HT1080 (cell line): ENCODE measurements at places on chromosomes 2 and 18.

DNA sequence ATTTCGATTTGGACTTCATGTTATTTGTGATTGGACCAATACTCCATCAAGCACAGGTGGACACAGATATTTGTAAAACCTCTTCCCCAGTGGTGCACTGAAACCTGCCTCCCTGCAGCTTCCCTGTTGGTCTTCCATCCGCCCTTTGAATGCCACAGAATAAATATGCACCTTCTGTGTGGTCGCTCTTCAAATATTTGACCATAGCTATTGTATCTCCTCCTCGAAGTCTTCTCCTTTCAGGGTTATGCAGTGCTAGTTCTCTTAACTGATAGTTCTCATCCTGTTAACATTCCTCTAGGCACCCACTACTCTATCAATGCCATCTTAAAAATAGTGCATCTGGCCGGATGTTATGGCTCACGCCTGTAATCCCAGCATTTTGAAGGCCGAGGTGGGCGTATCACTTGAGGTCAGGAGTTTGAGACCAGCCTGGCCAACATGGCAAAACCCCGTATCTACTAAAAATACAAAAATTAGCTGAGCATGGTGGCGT is 12.5 kb downstream of the SPATS2L start:
- no peak for DNase-seq

DNA sequence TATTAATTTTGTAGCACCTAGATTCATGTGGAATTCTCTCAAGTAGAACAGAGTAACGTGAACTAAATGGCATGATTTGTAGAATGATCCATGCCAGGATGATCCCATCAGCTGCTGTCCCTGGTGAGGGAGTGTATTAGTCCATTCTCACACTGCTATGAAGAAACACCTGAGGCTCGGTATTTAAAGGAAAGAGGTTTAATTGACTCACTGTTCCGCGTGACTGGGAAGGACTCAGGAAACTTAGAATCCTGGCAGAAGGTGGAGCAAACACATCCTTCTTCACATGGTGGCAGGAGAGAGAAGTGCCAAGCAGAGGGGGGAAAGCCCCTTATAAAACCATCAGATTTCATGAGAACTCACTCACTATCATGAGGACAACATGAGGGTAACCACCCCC is 312.6 kb downstream of the PTPRM start:
- no peak for DNase-seq

GRCh38 chr2:1518867-1519530 is 105.7 kb downstream of the TPO start:
- no peak for DNase-seq

DNA sequence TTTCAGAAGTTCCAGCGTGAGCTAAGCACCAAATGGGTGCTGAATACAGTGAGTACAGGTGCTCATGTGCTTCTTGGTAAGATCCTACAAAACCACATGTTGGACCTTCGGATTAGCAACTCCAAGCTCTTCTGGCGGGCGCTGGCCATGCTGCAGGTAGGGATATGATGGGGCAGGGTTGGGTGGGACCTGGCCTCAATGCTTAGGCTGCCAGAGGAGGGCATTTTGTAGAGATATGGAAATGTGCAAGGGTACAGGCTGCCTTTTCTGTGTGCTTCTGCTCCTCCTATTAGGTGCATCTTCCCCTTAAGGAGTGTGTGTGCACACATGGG is 22.1 kb downstream of the GCKR start:
- no peak for DNase-seq

DNA sequence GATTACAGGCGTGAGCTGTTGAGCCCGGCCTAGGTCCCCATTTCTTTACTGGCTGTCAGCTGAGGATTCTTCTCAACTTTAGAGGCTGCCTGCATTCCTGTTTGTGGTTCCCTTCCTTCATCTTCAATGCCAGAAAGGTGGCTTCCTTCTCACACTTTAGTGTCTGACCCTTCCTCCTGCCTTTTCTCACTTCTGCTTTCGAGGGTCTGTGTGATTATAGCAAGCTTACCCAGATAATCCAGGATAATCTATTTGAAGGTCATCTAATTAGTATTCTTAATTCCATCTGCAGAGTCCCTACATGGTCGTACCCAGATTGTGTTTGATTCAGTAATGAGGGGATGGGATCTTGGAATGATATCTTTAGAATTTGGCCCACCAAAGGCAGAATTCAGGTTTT is 157.4 kb downstream of the TANC1 start:
- DNase-seq: no peak

GRCh38 chr2:15133461-15133860 is 427.7 kb downstream of the NBAS start:
- no peak for DNase-seq

DNA sequence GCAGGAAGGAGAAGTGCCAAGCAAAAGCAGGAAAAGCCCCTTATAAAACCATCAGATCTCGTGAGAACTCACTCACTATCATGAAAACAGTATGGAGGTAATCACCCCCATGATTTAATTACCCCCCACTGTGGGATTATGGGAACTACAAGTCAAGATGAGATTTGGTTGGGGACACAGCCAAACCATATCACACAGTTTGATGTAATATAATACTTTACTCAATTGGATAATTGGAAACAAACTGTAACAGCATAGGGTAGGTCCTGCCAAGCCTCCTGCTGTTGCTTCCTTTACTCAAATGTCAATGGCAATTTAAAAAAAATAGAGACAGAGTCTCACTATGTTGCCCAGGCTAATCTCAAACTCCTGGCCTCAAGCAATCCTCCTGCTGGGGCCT is 15.5 kb upstream of the METTL21A start:
- no peak for DNase-seq

GRCh38 chr2:10709290-10709939 is 12.0 kb upstream of the ATP6V1C2 start:
- peak; percentile 58 for DNase-seq

DNA sequence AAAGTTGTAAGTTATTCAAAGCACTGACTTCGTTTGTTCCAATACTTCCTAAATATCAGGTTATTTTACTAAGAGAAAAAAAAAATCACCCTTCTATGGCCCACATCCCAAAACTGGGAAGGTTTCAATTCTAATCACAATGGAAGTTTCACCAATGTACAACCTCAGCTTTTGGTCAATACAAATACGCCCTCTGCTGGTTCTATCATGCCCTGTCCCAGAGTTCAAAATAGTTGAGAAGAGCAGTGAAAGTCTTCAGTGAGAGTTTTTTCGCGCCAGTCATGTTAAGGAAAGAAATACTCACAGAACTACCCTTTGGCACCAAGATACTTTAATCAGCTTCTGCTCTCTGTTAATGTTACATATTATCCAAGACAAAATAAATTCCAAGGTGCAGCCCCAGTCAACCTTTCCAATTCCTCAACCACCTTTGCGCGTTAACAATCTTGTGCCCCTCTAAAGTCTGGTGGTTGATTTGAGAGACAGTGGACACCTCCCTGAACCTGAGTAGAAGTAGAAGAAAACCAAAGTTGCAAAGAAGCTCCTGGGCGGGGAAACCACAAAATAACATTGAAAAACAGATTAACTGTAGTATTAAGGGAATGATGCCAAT is 59.9 kb downstream of the SUMO1 start:
- DNase-seq: peak; percentile 45

DNA sequence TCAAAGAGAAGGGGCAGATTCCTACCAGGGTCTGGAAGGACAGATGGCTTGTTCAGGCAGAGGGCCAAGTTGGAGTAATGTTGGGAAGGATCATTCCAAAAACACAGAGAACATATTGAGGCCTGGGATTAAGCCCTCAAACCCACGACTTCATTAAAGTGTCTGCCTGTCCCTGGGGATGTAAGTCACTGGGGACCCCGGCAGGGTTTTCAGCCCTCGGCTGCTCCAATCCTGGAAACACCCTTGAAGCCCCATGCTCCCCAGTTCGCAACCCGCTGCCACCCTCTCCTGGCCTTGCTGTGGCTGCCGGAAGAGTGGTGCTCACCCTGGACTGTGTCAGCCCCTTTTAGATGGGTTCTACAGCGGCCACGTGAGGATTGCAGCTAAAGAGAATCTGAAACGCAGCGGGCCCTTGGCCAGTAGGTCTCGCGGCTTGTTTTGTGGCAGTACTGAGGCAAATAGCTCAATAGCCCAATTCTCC is 79.9 kb downstream of the EPAS1 start:
- DNase-seq: no peak

DNA sequence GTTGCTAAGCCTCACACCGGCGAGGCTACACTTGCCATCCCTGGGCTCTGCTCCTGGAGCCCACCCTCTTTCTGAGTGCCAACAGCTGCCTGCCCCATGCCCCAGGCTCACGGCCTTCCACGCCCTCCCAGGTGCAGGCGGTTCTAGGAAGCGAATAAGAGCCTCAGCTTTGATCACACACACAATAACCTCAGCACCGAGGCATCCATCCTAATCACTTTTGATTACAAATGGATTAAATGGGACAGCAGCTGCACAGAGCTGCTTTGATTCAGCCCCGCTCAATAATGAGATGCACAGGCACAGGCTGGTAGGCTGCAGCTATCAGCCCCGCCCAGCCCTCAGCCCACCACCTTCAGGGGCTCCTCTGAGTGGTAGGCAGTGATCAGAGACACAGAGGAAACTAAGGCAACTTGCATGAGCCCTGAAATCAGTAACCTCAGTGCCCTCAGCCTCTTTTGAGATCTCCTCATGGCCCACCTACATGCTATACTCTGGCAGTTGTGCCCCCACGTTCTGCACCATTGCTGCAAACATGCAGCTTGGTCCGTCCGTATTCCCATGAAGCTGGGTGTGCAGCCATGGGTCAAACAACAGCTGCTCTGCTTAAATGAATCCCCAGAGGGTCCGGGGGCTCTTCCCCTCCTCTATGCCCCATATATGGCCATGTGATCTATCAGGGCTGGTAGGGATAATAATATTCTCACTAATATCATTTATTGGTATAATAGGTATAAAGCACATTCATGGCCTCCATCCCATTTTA is 171.4 kb downstream of the SETBP1 start:
- no peak for DNase-seq

DNA sequence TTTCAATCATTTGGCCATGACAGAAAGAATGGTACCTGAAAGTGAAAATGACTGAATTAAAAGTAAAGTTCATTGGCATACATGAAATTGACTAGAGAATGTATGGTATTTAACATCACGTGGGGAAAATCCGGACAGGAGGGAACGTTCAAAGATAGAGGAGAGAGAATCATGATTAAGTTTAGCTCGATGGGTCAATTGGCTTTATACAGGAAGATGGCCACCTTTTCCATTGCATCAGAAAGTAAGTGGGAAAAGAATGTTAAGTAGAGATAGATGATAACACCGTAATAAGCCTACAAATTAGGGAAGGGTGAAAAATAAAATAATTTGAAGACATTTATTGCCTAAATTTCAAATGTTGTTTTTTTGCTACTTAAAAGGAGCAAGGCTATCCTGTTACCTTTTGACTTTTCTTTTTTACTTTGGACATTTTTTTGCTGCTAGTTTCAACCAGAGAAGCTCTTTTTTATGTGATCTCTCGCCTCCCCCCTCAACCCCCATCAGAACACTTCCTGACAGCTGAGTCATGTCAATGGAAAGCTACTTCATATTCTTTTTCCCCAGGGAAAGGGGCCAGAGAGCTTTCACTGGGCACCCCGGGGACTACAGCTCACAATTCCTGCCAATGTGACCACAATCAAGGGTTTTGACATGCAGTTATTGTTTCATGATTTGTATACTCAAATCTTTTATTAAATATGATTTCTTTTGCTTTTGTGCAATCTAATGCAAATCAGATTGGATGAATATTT is 767 bp upstream of the CCDC102B start:
- peak; percentile 85 for DNase-seq

DNA sequence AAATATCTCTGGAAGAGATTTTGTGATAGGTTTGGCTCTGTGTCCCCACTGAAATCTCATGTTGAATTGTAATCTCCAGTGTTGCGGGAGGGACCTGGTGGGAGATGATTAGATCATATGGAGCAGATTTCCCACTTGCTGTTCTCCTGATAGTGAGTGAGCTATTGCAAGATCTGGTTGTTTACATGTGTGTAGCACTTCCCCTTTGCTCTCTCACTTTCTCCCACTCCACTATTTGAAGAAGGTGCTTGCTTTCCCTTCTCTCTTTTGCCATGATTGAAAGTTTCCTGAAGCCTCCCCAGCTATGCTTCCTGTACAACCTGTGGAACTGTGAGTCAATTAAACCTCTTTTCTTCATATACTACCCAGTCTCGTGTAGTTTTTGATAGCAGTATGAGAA is 97.0 kb upstream of the FN1 start:
- DNase-seq: no peak

GRCh38 chr2:133788386-133788785 is 220.1 kb upstream of the NCKAP5 start:
- peak; percentile 11 for DNase-seq

DNA sequence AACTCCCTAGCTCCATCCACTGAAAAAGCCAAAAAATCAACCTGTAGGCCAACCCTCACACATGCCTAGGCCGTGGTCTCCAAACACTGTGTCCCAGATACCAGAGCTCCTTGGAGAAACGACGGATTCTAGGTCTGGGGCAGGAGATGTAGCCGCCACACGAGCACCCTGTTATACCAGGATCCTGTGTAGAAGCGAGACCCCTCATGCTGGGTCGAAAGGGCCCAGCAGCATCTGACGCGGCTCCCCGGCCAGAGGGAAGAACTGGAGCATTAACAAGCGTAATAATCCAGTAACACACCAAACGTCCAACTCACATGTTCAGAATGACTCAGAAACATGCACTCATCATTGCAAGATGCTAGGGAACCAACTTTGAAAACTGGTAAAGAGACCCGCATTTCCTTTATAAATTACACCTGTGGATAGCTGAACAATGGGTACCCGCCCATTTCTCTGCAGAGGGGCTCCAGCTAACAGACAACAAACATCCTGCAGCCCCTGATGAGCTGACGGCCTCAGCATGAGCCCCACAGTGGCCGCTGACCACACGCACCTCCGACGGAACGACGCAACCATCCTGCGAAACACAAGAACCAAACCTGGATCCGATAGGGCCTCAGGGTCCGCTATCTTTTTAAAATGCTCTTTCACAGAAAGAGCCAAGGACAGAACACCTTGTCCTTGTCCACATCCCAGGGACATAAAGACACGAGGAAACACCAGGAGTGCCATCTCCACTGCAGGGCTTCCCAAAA is 14.2 kb downstream of the SLC66A2 start:
- no peak for DNase-seq

GRCh38 chr2:164873210-164873908 is 31.7 kb upstream of the COBLL1 start:
- DNase-seq: no peak

DNA sequence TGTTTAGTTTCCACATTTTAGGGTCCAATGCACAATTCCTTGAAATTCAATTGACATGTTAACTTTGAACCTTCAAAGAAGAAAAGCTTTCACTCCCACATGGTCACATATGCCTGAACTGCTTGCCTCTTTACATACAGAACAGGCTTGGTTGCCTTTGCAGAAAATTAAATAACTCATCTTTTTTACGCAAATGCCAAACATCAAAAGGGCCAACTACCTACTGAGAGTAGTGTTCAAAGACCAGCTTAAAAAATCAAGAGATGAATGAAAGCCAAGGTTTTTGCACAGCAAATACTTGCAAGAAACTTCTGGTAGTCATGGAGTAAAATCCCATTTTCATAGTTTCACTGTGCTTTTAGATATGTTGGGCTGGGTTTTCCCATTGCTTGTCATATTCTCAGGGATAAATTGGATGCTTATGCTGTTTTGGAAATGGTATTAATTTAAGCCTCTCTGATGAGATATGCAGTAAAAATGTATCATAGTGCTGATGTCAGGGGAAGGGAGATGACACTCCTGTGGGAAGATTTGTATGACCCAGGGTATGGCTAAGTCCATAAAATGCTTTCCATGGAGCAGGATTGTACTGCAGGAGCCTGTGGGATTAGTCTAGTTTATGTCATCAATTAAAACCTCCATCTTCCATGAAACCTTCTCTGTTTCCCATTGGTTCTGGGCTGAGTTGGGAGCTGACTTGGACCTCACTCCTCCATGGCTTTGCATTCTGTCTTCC is 60.6 kb upstream of the DARS1 start:
- no peak for DNase-seq

- no peak for DNase-seq
Measured at GRCh38 chr2:151228847-151229512, 32.7 kb downstream of the RBM43 start.
